ENCODE measurements at places on chromosomes 1 and 21.

- no peak for DNase-seq
Observed at GRCh38 chr1:9553736-9554144, 14.5 kb downstream of the SLC25A33 start.

DNA sequence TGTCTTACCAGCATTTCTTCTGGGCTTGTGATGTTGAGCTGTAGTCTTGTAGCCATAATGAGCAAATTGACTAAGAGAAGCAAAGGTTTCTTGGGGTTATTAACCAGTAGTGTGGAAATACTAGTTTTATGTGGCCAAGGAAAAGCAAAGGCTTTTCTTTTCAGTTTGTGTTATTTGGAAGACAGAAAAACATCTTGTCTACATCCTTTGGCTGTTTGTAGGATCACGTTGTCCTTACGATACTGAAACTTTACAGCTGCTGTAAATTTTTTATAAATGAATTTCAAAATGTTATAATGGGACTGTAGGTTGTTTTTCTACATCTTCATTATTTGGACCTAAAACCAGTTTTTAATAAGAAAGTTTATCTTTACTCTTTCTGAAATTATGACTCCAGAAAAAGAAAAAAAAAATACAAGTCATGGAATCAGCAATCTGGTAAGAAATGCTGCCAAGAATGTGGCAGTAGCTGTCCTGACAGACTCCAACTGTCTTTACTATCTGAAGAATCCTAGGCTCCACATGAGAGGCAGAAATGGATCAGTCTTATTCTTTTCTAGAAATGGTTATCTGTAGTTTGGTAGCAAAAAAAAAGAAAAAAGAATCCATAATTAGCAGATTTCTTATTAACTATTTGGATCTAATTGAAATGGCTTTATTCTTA lies 41.6 kb upstream of the QSOX1 start:
- no peak for DNase-seq

- no peak for DNase-seq
Observed at GRCh38 chr21:43652616-43653015, 6.7 kb downstream of the HSF2BP start.

GRCh38 chr1:200154069-200154767 lies 126.7 kb downstream of the NR5A2 start:
- DNase-seq = peak; percentile 16

DNA sequence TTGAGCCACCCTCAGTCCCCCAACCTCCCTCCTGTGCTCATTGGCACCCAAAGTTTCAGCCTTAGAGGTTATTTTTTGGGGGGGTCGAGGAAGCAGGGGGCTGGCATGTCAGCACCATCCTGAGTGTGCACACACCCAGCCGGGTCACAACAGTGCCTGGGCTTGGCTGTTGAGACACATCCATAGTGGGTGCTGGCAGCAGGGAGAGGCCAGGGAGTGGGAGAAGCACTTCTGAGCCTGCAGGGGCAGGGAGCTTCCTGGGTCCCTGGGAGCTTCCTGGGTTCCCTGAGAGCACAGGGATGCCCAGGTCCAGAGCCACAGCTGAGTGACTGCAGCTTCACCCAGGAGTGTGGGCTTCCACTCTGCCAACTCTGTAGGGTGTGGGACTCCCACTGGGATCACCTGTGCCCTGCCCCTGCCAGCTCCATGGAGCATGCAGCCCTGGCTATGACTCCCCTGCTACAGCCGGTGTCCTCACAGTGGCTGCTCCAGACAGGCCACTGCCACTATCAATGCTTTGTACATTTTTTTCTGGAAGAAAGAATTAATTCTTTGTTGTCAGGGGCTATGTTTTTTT lies 240.4 kb downstream of the PTGER3 start:
- DNase-seq = no peak

DNA sequence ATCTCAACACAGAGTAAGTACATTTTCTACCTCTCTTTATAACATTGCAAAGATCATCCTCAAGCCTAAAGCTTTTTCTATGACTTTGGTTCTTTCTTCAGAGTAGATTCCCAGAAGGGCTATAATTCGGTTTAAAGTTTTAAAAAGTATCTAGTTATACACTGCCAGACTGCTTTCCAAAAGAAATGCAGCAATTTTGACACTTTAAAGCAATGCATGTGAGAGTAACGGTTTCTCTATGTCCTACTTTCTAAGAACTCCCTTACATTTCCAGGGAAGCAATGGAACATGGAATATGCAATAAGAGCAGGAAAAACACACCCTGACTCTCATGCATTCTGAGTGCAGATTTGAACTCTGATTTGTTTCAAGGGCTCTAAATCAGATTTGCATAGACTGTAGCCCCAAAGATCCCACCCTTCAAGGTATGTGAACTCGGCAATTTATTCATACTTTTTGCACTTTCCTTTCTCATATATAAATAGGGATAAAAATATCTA lies 331.6 kb downstream of the HHIPL2 start:
- DNase-seq = no peak

GRCh38 chr1:185813401-185813979 lies 79.3 kb downstream of the HMCN1 start:
- peak; percentile 53 for DNase-seq

GRCh38 chr1:158087320-158087927 lies 93.3 kb upstream of the CD1D start:
- peak; percentile 71 for DNase-seq

DNA sequence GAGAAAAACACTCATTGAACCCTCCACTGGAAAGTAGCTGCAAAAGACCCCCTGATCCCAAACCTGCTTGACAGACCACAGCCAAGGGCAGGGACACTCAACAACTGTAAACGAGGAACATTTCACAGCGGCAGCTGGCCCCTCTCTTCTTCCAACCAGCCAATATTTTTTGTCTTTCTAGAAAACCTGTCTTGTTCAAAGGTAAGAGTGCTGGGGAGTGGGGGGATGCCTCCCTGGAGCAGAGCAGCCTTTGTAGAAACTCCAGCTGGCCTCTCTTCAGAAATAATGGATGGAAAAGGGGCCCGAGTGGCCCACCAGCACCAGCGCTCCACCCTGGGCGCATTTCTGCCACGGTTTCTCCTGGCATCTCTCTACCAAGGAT lies 384.0 kb downstream of the RRAGC start:
- DNase-seq = no peak

GRCh38 chr21:41283211-41283818 lies 33.3 kb upstream of the FAM3B start:
- peak; percentile 72 for DNase-seq

DNA sequence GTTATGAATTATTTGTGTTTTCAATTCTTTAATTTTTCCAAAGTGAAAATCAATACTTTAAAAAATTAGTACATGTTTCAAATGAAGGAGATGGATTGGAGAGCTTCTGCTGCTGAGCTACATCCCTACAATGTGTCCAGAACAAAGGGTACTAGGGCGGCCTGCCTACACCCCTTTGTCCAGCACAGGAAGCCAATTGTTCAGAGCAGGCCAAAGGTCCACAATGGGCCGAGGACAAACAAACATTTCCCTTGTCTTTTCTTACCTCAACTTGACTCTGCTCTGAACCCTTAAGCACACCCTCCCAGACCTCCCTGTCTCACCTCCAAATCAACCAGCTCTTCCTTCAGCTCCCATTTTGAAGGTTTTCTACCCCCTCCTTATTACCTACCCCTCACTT lies 39.4 kb upstream of the CAMK1G start:
- no peak for DNase-seq

GRCh38 chr1:66478116-66478515 lies 55.8 kb upstream of the SGIP1 start:
- no peak for DNase-seq

DNA sequence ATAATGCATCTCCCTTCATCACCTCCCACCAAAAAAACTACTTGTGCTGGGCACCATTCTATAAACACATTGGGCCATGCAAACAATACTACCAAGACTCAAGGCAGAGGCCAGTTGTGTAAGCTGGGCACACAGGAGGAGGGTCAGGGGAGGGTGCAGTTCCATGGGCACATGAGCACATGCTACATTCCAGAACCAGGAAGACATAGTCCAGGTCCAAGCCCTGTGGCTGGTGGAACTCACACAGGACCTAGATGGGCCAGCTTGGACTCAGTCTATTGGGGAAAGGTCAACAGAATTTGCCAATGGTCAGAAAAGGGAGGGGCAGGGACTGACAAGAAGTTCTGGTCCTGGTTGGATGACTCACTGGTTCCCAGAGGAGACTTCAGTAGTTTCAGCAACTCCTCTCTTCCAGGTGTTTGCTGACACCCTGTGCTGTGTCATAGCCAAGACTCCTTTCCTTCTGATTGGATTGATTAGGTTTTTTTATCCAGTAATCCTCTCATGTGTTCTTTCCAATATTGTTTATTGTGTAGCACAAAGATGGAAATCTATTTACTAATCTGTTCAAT lies 249.7 kb downstream of the C1orf94 start:
- no peak for DNase-seq

DNA sequence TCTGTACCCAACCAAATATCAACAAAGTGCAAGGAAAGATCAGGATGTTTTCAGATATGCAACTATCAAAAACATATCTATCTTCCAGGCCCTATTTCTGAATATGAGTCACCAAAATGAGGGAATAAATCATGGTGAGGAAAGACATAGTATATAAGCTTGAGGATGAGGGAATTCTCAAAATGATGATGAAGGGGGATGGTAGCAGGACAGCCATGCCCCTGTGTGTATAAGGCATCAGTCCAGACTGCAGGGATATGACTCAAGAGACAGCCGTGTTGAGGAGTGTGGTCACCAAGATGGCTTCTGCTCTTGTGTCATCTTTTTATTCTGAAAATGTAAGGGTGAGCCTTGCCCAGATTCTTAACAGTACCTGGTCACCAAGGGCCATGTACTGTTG lies 4.4 kb upstream of the WDR64 start:
- no peak for DNase-seq

GRCh38 chr1:205748403-205749233 lies 1.4 kb downstream of the NUCKS1 start:
- peak; percentile 54 for DNase-seq

DNA sequence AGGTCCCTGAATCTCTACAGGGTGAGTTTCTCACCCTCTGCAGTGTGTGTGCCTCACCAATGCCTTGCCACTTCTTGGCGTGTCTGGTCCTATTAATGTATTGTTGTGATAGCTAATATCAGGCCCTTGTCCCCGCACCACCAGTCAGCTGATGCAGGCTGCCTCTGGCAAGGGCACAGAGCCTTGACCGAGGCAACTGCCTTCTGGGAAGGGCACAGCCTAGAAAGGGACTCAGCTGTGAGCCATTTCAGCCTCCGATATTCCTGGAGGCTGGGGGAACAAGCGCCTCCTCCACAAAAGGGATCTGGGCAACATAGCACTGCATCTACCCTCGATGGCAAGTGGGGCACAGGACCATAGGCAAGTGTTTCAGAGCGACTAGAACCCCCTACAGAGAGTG lies 27.0 kb downstream of the IL10RB start:
- DNase-seq = no peak

DNA sequence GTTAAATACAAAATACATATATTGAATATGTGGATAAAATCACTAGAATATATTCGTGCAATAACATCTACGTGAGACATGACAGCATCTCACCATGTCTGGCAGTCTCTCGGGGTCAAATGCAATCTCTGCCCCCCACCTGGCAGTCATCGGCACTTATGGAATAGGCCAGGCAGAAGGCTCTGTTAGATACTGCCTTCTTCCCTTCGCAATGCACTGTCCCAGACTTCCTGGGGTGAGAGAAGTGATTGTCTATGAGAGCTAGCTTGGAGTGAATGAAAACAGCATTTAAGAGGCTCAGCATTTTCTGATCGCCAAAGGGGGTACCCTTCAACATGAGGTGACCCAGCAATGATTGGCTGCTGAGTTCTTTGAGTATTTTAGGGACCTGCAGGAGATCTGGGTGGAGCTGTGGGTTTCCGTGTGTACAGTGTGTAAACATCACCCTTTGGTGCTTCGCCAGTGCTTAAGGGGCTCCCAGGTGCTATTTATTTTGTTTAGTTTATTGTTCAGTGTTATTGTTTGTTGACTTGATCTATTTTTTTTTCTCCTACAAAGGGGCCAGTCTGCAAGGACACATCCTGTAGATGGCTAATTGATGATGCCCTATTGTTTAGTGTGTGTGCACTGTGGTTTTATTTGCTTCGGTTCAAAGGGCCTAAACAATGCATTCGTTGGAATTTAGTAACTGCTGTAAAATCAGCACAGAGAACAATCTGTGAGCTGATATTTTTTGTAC lies 10.2 kb downstream of the ERG start:
- no peak for DNase-seq

GRCh38 chr1:39735731-39736130 lies 3.0 kb upstream of the PPIE start:
- no peak for DNase-seq

DNA sequence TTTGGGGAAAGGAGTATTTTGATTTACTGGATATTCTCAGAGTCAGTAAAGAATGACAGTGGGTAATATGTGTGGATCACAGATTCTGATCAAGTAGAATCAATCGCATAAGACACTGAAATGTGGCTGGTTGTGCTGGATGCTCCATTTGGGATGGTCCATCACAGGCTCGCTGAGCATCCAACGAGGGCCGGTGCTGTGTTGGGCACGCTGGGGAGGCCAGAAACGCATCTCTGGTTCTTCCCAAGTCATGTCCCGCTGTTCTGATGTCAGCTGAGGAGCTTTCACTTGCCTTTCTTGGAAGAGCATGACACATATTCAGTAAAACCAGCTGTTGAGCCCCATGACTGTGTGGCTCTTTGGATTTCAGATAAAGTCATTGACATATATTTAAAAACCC lies 72.0 kb downstream of the UMODL1 start:
- no peak for DNase-seq

- peak; percentile 29 for DNase-seq
Observed at GRCh38 chr1:18126616-18127015, 19.0 kb downstream of the IGSF21 start.

DNA sequence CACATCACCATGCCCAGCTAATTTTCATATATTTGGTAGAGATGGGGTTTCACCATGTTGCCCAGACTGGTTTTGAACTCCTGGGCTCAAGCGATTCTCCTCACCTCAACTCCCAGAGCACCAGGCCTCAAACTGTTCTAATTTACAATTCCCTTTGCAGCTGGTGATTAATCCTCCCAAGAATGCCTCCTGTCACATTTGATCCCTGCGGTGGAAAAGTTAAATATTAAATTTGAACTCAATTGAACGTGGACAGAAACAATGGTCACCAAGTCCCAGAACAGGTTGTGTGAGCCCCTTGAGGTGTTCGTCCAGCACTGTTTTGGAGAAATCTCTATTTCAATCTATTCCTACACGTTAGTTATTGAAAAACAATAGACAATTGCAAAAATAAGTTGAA lies 2.0 kb upstream of the ANKRD35 start:
- DNase-seq = no peak

DNA sequence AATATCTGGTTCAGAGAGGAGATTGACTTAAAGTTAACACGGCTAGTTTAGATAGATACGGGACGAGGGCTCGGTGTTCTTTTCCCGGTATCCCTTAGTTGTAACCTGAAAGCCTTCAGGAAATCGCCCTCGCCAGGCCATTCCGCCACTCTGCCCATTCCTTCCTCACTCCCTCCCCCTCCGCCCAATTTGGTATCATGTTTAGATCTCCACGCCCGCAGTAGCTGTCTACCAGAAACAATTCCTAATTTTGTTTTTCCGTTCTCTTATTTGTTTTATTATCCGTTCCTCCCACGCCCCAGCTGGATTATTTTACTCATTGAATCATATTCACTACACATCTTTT lies 685 bp upstream of the VAMP4 start:
- DNase-seq = no peak

All from NCI-H1694 (cell line).